Activated CD8-positive, alpha-beta T cell treated with anti-CD3 and anti-CD28 coated beads for 36 hours (primary cell): ENCODE measurements at places on chromosomes 5 and 9. TPM values are rescaled to one million over a fixed set of nuclear protein-coding genes. Genes with fewer than 3 reads are reported as not detected.
A peak's percentile ranks its signal among the peaks of the same experiment; 100 is the strongest.

RNF224 gene
- total RNA-seq: not detected

CCDC69 gene
- 33.0 TPM for total RNA-seq

RAB3C gene
- total RNA-seq: not detected

SCGB3A1 gene
- not detected for total RNA-seq

ACOT12 gene
- not detected for total RNA-seq

CFAP77 gene
- total RNA-seq: not detected

NSUN2 gene
- 110 TPM for total RNA-seq

GRCh38 chr9:133382507-133383141 is 6.5 kb downstream of the STKLD1 start:
- H3K36me3 ChIP-seq: no peaks in the 10 kb centered on the region
- H3K4me3 ChIP-seq: no peak overlapping the region
- H3K27ac ChIP-seq: no peak overlapping the region
- H3K27me3 ChIP-seq: no peaks in the 10 kb centered on the region
- DNase-seq: no peak
- no peaks in the 10 kb centered on the region for H3K4me1 ChIP-seq

- no peak for DNase-seq
- peaks cover 1% of the 10 kb centered on the region for H3K4me1 ChIP-seq
- no peaks in the 10 kb centered on the region for H3K36me3 ChIP-seq
Observed at GRCh38 chr9:16068476-16068875, 515.6 kb downstream of the CCDC171 start.

GRCh38 chr5:14337593-14337992 is 194.5 kb downstream of the TRIO start:
- H3K27me3 ChIP-seq: no peaks in the 10 kb centered on the region
- no peaks in the 10 kb centered on the region for H3K36me3 ChIP-seq
- H3K4me1 ChIP-seq: peaks cover 2% of the 10 kb centered on the region
- no peak overlapping the region for H3K4me3 ChIP-seq
- H3K27ac ChIP-seq: no peak overlapping the region

- peak; percentile 55 for DNase-seq
- no peak overlapping the region for H3K27ac ChIP-seq
- H3K4me1 ChIP-seq: peaks cover 45% of the 10 kb centered on the region
- H3K27me3 ChIP-seq: peaks cover 6% of the 10 kb centered on the region
- H3K36me3 ChIP-seq: peaks cover 25% of the 10 kb centered on the region
- H3K4me3 ChIP-seq: no peak overlapping the region
Observed at GRCh38 chr5:10600626-10601245, 36.9 kb downstream of the ANKRD33B start.

GRCh38 chr5:142179776-142180387 is 71.3 kb downstream of the NDFIP1 start:
- no peaks in the 10 kb centered on the region for H3K36me3 ChIP-seq
- DNase-seq: no peak
- H3K4me1 ChIP-seq: no peaks in the 10 kb centered on the region

GRCh38 chr5:41747301-41747700 is 122.9 kb downstream of the OXCT1 start:
- no peaks in the 10 kb centered on the region for H3K27me3 ChIP-seq
- H3K4me3 ChIP-seq: no peak overlapping the region
- peaks cover 35% of the 10 kb centered on the region for H3K36me3 ChIP-seq
- peaks cover 26% of the 10 kb centered on the region for H3K4me1 ChIP-seq

GRCh38 chr9:90180381-90180780 is 462.2 kb downstream of the DIRAS2 start:
- H3K27me3 ChIP-seq: no peaks in the 10 kb centered on the region
- no peaks in the 10 kb centered on the region for H3K4me1 ChIP-seq
- DNase-seq: no peak

DNA sequence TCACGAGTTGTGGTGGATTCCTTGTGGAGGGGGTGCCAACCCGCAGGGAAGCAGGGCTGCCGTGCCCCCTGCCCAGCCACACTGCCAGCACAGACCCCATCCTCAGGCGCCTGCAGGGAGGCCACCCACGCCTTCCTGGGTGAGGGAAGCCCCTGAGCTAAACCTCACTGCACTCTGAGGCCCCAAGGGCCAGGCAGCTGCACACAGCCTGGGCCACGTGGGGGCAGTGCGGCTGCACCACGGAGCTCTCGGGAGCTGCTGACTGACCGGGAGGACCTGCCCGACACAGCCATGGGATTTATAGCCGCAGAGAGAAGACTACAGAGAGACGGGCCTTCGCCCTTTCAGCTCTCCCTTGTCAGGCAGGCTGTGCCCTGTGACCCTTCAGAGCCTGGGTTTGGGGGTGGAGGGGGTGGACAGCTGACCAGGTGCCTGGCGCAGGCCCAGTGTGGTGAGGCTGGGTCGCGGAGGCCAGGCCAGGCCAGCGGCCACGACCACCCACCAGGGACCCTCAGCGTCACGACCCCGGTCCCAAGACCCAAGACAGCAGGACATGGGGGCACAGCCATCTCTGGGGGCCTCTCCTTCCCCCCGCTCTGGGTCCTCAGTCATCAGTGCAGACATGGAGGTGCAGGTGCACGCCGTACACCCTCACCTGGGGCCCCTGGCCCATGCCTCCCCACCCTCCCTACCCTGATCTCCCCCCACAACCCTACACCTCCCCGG is 4.3 kb upstream of the AHRR start:
- H3K4me1 ChIP-seq: peaks cover 16% of the 10 kb centered on the region
- H3K4me3 ChIP-seq: no peak overlapping the region
- peaks cover 2% of the 10 kb centered on the region for H3K36me3 ChIP-seq

DNA sequence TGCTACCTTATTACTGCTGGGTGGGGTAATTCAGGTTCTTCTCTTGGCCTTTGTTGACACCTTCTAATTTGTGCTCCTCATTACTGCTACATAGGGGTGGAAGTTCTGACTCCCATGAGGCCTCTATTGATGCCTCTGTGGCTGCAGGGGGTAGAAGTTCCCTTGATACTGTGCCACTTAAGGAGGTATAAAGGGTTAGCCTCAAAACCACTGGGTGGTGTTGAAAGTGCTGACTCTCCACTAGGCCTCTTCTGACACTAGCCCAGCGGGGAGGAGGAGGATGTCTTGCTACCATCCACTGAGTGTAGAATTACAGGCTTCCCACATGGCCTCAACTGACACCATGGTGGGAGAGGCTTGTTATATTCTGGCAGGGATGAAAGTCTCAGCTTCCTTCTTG is 36.7 kb upstream of the CCDC112 start:
- H3K36me3 ChIP-seq: no peaks in the 10 kb centered on the region
- peaks cover 11% of the 10 kb centered on the region for H3K4me1 ChIP-seq
- peaks cover 14% of the 10 kb centered on the region for H3K27me3 ChIP-seq
- H3K27ac ChIP-seq: no peak overlapping the region
- peak; percentile 41 for DNase-seq

- H3K27ac ChIP-seq: no peak overlapping the region
- H3K27me3 ChIP-seq: no peaks in the 10 kb centered on the region
- no peak overlapping the region for H3K4me3 ChIP-seq
- peaks cover 33% of the 10 kb centered on the region for H3K4me1 ChIP-seq
- peaks cover 13% of the 10 kb centered on the region for H3K36me3 ChIP-seq
Observed at GRCh38 chr5:137737349-137738131, 1.7 kb upstream of the KLHL3 start.

GRCh38 chr5:54226215-54226614 is 84.2 kb downstream of the ARL15 start:
- H3K27me3 ChIP-seq: no peaks in the 10 kb centered on the region
- no peaks in the 10 kb centered on the region for H3K36me3 ChIP-seq
- no peak for DNase-seq
- H3K27ac ChIP-seq: no peak overlapping the region
- peaks cover 7% of the 10 kb centered on the region for H3K4me1 ChIP-seq

- H3K27me3 ChIP-seq: no peaks in the 10 kb centered on the region
- DNase-seq: no peak
- no peak overlapping the region for H3K27ac ChIP-seq
- peaks cover 19% of the 10 kb centered on the region for H3K36me3 ChIP-seq
- no peak overlapping the region for H3K4me3 ChIP-seq
Observed at GRCh38 chr5:135348918-135349317, 50.1 kb downstream of the MACROH2A1 start.

DNA sequence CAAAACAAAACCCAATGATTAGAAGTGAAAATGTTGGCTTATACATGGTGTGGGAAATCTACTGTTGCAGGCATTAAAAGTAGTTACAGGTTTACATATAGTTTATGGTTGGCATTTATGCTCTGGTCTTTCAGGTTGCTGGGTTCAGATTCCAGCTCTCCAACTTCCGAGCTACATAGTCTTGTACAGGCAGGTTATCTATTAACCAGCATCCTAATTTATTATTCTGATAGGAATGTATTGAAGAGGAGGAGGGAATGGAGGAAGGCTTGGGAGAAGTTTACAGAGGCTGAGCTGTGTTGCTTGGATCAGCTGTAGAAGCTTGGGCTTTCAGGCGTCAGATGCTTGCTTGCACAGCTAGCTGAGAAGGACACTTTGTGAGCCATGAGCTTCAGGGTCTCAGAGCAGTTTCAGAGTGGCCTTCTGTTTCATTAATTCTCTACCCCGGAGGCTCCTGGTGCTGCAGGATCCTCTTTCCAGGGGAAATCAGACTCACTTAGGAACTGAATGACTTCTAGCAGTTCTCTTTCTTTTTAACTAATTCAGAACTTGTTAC is 11.7 kb upstream of the ERBIN start:
- H3K27me3 ChIP-seq: no peaks in the 10 kb centered on the region
- H3K4me1 ChIP-seq: no peaks in the 10 kb centered on the region
- H3K27ac ChIP-seq: no peak overlapping the region
- no peak overlapping the region for H3K4me3 ChIP-seq

DNA sequence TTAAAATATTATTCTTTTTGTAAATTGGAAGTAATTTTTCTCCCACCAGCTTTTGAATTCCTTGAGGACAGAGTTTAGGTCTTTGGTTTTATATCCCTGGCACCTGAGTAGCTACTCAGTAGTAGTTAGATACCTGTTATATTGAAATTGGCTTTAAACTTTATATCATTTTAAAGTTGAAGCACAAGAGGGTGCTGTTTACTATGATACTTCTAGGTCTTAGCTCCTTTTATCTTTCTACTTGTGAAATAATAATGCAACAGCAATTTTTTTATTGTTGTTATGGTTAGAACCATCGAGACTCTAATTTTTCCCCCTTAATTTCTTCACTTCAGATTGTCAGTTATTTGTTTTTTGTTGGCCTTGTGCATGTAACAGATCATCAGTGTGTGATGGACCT is 46.3 kb downstream of the AP3S1 start:
- H3K27me3 ChIP-seq: no peaks in the 10 kb centered on the region
- no peak overlapping the region for H3K4me3 ChIP-seq
- DNase-seq: no peak
- peaks cover 5% of the 10 kb centered on the region for H3K36me3 ChIP-seq

GRCh38 chr9:8011974-8012373 is 212.4 kb upstream of the DMAC1 start:
- H3K27me3 ChIP-seq: no peaks in the 10 kb centered on the region
- H3K4me3 ChIP-seq: no peak overlapping the region
- no peaks in the 10 kb centered on the region for H3K36me3 ChIP-seq
- H3K4me1 ChIP-seq: no peaks in the 10 kb centered on the region
- no peak for DNase-seq

DNA sequence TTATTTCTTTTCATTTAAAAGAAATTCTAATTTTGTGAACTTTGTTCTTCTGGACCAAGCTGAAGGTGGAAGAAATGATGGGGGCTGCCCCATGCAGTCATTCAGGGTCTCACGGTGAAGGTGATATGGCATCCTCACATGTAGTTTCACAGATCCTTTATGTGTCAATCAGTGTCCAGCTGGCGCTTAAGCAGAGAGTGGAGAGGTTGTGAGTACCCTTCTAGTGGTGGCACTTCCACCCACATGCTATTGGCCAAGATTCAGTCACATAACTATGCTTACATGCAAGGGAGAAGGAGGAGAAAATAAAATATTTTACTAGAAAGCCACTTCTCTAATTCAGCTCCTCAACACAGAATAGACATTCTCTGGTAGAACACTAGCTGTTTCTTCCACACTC is 34.7 kb downstream of the PLPPR1 start:
- H3K27me3 ChIP-seq: peaks cover 2% of the 10 kb centered on the region
- H3K4me3 ChIP-seq: no peak overlapping the region
- H3K4me1 ChIP-seq: no peaks in the 10 kb centered on the region
